ENCODE measurements at places on chromosomes 4 and X. TPM values are rescaled to one million over a fixed set of nuclear protein-coding genes. Genes with fewer than 3 reads are reported as not detected.
A peak's percentile ranks its signal among the peaks of the same experiment; 100 is the strongest.

DNA sequence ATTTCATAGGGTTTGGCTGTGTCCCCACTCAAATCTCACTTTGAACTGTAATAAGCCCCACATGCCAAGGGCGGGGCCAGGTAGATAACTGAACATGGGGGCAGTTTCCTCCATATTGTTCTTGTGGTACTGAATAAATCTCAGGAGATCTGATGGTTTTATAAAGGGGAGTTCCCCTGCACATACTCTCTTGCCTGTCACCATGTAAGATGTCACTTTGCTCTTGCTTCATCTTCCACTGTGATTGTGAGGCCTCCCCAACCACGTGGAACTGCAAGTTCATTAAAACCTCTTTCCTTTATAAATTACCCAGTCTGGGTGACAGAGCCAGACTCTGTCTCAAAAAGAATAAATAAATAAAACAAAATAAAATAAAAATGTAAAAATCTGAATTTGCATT lies 95.9 kb downstream of the PDS5A start:
- H3K4me1 ChIP-seq = peaks cover 6% of the 10 kb centered on the region
- H3K27me3 ChIP-seq = no peaks in the 10 kb centered on the region
- H3K27ac ChIP-seq = peak overlapping the region; percentile 4

- H3K36me3 ChIP-seq = no peaks in the 10 kb centered on the region
- peaks cover 10% of the 10 kb centered on the region for H3K4me1 ChIP-seq
- no peak for DNase-seq
- peaks cover 6% of the 10 kb centered on the region for H3K27me3 ChIP-seq
- H3K27ac ChIP-seq = no peak overlapping the region
These were observed 30.3 kb downstream of the XG start for GRCh38 chrX:2782171-2782570.

GRCh38 chr4:4443821-4444220 lies 56.9 kb downstream of the NSG1 start:
- H3K4me3 ChIP-seq = no peak overlapping the region
- no peaks in the 10 kb centered on the region for H3K27me3 ChIP-seq
- no peak for DNase-seq
- H3K27ac ChIP-seq = no peak overlapping the region
- no peaks in the 10 kb centered on the region for H3K4me1 ChIP-seq

- H3K4me3 ChIP-seq = no peak overlapping the region
- H3K27me3 ChIP-seq = peaks cover 37% of the 10 kb centered on the region
- peaks cover 1% of the 10 kb centered on the region for H3K4me1 ChIP-seq
- H3K36me3 ChIP-seq = peaks cover 3% of the 10 kb centered on the region
- no peak overlapping the region for H3K27ac ChIP-seq
- peak; percentile 77 for DNase-seq
These were observed 4.5 kb upstream of the NKX1-1 start for GRCh38 chr4:1410491-1411325.

GRCh38 chrX:73930300-73930699 lies 367.3 kb downstream of the CHIC1 start:
- H3K36me3 ChIP-seq = no peaks in the 10 kb centered on the region
- no peak overlapping the region for H3K4me3 ChIP-seq
- H3K27me3 ChIP-seq = no peaks in the 10 kb centered on the region
- no peaks in the 10 kb centered on the region for H3K4me1 ChIP-seq

DNA sequence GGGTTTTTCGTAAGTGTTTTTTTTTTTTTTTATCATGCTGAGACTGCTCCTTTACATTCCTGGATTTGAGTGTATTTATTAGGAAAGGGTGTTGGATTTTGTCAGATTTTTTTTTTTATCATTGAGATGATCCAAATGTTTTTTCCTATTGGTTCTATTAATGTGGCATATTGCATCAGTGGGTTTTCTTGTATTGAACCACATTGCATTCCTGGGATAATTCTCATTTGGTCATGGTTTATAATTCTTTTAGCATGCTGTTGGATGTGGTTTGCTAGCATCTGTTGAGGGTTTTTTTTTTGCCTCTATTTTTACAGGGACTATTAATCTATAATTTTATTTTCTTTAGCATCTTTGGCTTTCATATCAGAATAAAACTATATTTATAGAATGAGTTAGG lies 28.8 kb downstream of the COL4A5 start:
- no peaks in the 10 kb centered on the region for H3K27me3 ChIP-seq
- no peaks in the 10 kb centered on the region for H3K36me3 ChIP-seq
- no peak for DNase-seq
- no peaks in the 10 kb centered on the region for H3K4me1 ChIP-seq
- no peak overlapping the region for H3K4me3 ChIP-seq

CNOT6L gene
- total RNA-seq = 108 TPM

DNA sequence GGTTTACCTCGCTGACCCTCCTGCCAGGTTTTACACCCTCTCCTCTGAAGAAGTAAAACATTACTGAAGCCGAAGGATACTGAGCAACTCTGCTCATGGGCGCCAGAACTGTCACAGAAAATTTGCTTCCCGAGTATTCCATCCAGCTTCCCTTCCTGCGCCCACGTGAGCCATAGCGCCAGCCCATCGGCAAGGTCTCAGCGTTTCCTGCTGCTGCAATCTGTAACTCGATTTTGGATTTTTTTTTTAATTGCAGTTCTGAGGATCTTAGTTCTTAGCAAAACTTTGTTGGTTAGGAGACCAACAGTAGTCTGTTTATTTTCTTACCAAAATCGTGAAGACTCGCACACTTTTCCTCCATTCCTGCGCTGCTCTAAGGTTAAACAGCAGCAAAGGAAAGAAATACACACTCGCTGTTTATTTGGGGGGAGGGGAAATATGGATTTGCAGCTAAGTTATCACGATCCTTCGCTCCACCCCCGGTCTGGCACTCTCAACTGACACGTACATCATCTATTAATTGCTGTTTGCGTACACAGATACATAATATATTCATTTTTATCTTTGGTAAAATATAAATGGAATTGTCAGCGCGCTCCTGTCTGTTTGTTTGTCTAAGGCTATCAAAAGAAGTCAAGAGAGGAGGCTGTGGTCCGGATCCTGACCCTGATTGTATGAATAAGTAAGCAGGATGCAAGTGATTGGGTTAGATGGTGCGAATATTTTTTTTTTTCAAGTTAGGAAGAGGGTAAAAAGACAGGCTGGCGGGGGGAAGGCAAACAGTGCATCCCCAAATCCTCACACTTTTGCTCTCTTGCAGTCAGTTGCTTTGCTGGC lies at the start of gene TLL1:
TSS of gene TLL1 (plus strand) at position 777 of the 837 bp plus-strand sequence. CDS start 668 bp downstream, outside the sequence.
- no peak within 1 kb of the TSS for H3K27ac ChIP-seq
- no peak for DNase-seq
- peaks cover 13% of the 10 kb centered on the region for H3K4me1 ChIP-seq
- no peaks in the 10 kb centered on the region for H3K36me3 ChIP-seq

GRCh38 chrX:16671005-16671404 lies 21.0 kb downstream of the S100G start:
- no peak overlapping the region for H3K4me3 ChIP-seq
- no peak overlapping the region for H3K27ac ChIP-seq
- H3K36me3 ChIP-seq = peaks cover 2% of the 10 kb centered on the region
- no peaks in the 10 kb centered on the region for H3K4me1 ChIP-seq
- peak; percentile 41 for DNase-seq

SSX4 gene
- not detected for total RNA-seq

Measured in activated CD8-positive, alpha-beta T cell treated with anti-CD3 and anti-CD28 coated beads, Interleukin-2, amount 10 ng/mL, durations not matched to agents 7 days and 5 days (primary cell).